Thymus (tissue), 14 donors: ENCODE measurements at places on chromosomes 11 and 22. TPM values are rescaled to one million over a fixed set of nuclear protein-coding genes. Genes with fewer than 3 reads are reported as not detected.

- DNase-seq, result no peak
Observed at GRCh38 chr11:45288339-45288738, 2.2 kb upstream of the SYT13 start.

DNA sequence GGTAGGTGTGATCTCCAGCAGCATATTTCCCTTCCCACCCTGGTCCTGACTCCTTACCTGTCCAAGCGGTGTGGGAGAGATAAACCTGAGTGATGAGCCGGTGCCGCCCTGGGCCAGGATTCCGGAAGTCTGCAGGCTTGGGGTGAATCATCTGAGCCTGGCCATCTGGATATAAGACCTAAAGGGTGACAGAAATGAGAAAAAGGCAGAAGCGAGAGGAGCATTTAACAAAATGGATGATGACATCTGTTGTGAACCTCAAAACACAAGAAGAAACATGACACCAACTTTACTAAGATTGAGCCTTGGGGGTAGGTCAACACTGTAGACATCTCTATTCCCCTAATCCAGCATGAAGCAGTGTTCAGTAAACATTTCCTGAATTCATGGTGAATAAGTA lies 62.8 kb downstream of the AAMDC start:
- no peak for DNase-seq

DNA sequence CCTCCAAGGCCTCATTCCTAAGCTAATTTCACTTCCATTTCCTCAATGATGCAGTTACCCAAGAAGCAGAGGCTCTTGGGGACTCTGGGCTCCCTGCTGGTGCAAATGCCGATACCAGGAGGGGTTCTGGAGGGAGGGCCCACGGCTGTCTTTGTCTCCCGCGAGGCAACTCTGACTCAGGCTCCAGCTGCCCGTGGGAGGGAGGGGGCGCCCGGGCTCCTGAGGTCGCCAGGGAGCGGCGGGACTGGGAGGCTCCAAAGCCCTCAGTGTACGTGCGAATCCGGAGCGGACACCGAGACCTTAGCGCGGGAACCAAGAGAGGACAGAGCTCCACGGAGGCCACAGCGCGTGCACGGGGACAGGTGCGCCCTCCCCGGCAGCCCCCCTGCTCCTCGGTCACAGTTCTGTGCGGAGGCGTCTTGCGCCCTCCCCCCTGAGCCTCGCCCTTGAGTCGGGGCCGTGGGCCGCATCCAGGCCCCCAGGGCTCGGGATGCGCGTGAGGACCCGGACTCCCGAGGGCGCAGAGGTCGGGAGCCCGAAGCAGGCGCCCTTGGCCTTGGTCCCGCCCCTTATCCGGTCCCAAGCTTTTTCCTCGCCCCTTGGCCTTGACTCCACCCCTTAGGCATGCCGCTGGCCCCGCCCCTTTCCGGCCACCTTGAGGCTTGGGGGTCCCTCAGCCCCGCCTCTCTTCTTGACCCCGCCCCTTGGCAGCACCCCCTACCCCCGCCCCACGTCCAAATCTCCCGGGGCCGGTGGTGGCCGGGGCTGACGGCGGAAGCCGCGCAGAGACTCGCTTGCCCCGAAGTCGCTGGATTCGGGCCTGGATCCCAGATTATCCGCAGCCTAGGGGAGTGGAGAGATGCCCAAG lies 4.7 kb upstream of the SHISA8 start:
- no peak for DNase-seq

DNA sequence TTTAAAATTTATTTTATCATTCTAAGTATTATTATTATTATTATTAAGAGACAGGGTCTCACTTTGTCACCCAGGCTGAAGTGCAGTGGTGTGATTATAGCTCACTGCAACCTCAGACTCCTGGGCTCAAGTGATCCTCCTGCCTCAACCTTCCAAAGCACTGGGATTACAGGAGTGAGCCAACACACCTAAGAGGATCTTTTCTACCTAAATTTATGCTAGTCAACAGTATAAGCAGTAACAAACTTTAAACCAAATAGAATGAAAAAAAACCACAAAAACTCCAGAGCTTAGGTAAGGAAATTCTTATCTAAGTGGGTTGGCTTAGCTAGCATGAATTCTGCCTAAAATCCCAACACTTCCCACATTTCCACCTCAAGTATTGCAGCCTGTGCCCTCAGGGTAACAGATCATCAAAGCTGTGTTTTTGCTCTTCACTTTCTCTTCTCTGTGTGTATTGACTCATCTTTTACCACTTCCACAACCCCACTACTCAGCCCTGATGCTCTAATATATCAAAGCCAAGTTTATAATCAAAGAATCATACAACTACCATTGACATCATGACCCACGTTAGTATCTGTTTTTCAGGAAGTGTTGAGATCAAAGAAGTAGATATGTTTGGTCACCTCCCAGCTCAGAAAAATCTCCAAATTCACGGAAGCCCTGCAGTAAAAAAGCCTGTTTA lies 93.7 kb upstream of the SPON1 start:
- DNase-seq, result no peak

DNA sequence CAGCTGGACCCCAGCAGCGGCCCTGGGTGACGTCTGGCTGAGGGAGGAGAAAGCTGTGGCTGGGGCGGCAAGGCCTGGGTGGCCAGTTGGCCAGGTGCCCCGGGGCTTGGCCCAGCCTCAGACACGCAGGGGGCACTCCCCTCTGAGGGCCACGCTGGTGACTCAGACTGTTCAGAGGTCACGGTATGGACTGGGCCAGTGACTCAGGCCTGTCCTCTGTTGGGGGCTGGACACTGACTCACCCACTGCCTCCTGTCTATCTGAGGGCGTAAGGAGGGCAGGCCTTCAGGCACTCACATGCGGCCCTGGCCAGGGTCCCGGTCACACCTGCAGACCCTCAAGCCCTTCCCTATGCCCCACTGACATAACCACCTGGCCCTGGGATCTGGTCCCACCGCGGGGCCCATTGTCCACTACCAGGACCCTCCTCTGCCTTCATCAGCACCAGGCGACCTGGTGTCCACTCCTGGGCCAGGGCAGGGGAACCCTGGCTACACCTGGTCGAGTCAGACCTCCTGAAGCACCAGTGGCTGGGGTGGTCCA lies 3.7 kb upstream of the MUC5AC start:
- DNase-seq, result no peak

- no peak for DNase-seq
Observed at GRCh38 chr11:101516546-101516945, 67.3 kb downstream of the TRPC6 start.

OMP gene
- not detected for polyA plus RNA-seq

FBLN1 gene
- 36.3 TPM for polyA plus RNA-seq

OR8G1 gene
- not detected for polyA plus RNA-seq

GRCh38 chr11:123103326-123103980 lies 41.5 kb upstream of the HSPA8 start:
- DNase-seq, result no peak

SERPING1 gene
- 164 TPM for polyA plus RNA-seq

- DNase-seq, result peak; percentile 38
Observed at GRCh38 chr11:72812967-72813739, 1.1 kb upstream of the ATG16L2 start.

OVCH2 gene
- 1.5 TPM for polyA plus RNA-seq

OR5B17 gene
- polyA plus RNA-seq, result not detected

DNA sequence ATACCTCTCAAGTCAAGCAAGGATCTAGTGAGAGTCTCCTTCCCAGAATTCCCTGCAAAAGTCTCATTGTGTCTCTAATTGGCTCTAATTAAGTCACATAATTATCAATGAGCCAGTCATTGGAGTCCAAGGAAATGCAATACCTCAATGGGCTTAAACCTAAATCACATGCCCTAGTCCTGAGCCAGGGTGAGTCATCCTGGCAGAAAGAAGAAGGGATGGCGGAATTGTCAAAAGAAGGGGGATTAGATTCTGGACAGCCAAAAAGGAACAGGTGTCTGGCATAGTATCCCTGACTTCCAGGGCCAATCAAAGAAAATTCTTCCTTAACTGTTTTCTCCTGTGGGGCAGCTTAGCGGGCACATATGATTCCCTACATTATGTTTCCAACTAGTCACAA lies 25.1 kb upstream of the LDLRAD3 start:
- no peak for DNase-seq

CCDC89 gene
- polyA plus RNA-seq, result 0.78 TPM

SLC22A9 gene
- 0.02 TPM for polyA plus RNA-seq

GRCh38 chr22:30447656-30448055 lies 22.1 kb downstream of the MTFP1 start:
- no peak for DNase-seq

DNA sequence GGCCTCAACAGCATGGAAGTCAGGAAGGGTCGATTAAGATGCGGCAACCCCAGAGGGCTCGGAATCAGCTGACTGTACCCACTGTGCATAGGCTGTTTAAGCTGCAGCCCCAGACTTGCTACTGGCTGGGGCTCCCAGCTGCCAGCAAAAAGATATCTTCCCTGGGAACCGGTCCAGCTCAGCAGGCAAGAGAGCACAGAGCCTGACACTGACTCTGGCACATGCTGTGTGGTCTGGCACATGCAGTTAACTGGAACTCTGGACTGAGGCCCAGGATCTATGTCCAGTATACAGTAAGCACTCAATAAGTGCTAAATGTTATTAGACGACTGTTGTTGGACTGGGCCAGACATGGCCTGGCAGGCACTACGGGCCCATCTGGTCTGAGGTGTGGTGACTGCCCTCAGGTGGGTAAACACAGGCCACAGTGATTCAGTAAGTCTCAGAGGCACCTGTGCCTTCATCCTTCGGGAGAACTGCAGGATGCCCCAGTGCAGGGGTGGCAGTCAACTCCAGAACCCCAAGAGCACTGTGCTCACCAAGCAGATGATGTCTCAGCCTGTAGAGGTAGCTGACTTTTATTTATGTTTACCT lies 87.6 kb downstream of the LARGE1 start:
- DNase-seq, result no peak

- no peak for DNase-seq
Observed at GRCh38 chr22:46721501-46722085, 16.5 kb downstream of the CERK start.

OR52I2 gene
- polyA plus RNA-seq, result 0.07 TPM

MAP6 gene
- 1.3 TPM for polyA plus RNA-seq

GRCh38 chr22:22520020-22520656 lies at the start of gene ZNF280A:
Gene ZNF280A (minus strand): TSS chr22:22520270. CDS start chr22:22515630, 4,640 bp downstream.
- DNase-seq, result no peak

GRCh38 chr11:78940500-78941225 lies 366.0 kb upstream of the NARS2 start:
- no peak for DNase-seq

RASGRP2 gene
- polyA plus RNA-seq, result 227 TPM

CASP5 gene
- polyA plus RNA-seq, result 0.55 TPM

GRCh38 chr22:45164270-45165088 lies 754 bp downstream of the NUP50 start:
- DNase-seq, result no peak

GRCh38 chr11:14445542-14446530 lies 53.8 kb downstream of the COPB1 start:
- no peak for DNase-seq

GRCh38 chr11:16356057-16356760 lies at the start of gene SOX6:
Gene SOX6 (minus strand): TSS chr11:16356546. CDS start chr11:16341248, 15,298 bp downstream.
- no peak for DNase-seq

DNA sequence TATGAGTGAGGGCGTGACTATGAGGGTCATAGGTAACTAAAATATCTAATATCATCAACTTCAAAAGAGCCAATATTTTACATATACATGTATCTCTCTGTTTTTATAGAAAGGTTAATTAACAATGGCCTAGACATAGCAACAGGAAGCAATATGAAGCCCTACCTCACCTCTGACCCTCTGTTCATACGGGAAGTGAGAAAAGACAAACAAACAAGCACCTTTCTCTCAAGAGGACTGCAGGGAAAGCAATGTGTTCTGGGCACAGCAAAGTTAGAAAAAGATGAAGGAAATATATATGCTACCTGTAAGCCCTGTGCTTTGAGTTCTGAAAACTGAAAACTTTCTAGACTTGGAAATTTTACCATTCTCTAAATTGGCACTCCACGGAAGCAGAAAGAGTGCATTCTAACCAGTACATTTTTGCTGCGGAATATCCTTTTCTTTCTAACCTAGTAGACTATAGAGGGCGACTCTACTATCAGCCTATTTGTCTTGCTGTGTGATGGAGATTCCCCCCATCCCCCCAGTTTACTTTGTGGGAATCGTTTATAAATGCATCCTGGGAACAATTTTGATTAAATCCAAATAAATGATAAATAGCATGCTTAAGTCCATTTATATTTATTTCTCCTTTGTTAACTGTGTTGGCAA lies 830.4 kb upstream of the FAT3 start:
- no peak for DNase-seq

- no peak for DNase-seq
Observed at GRCh38 chr22:34993548-34993947, 72.4 kb upstream of the ISX start.

DNA sequence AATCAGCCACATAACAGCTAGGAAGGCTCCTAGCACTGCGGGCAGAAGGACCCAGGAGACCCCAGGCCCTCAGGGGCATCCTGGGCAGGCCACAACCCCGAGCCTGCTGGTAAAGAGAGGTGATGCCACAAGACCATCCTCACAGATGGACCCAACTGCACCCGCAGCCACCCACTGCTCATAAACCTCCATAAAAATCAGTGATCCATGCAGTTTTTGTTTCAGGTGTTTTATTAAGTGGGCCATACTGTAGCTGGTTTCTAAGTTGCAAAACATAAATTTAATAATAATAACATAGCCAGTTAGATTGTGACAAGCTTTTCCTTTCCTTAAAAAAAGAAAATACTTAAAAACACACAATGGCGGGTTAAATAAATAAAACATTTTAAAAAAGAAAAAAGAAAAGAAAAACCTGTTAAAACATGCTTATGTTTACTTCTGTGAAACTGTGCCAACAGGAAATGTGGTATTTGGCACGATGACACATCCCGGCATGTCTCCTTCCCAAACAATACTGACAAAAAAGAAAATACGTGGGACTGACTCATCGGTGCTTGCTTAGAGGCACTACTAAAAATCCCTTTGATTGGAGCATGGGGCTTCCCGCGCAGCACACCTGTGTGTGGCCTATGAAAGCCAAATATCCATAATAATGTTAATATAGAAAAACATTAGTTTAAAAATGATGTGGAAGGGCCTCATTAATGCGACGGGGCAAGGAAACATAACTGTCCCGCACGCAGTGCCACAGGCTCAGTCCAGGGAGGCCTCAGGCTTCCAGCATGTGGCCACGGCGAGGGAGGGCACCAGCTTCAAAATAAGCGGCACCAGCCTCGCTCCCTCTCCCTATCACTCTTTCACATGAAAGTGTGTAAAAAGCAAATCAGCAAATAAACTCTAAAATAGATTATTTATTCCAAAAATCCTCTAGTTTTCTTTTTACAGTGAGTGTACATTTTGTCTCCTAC lies 47.5 kb upstream of the SCUBE2 start:
- no peak for DNase-seq

DNA sequence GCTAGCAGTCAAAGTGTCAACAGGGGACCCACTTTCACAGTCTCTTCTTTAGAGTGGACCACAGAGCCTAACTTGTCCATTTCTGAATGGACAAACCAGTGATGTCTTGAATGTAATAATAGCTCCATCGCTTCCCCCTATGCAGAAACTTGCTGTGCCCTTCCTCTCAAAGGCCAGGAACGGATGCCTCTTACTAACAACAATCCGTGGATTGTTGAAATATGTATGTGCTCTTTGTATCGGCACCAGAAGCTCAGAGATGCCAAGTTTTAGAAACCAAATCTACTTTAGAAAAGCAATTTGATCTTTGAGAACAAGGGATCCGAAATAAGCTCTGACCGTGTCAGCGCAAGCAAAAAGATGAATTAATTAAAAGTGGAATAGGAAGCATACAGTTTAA lies 259.5 kb upstream of the POU2AF2 start:
- DNase-seq, result no peak

TRIM48 gene
- 0.05 TPM for polyA plus RNA-seq
